Left renal cortex interstitium (tissue), 4 donors: ENCODE measurements at places on chromosomes 5 and 9.

DNA sequence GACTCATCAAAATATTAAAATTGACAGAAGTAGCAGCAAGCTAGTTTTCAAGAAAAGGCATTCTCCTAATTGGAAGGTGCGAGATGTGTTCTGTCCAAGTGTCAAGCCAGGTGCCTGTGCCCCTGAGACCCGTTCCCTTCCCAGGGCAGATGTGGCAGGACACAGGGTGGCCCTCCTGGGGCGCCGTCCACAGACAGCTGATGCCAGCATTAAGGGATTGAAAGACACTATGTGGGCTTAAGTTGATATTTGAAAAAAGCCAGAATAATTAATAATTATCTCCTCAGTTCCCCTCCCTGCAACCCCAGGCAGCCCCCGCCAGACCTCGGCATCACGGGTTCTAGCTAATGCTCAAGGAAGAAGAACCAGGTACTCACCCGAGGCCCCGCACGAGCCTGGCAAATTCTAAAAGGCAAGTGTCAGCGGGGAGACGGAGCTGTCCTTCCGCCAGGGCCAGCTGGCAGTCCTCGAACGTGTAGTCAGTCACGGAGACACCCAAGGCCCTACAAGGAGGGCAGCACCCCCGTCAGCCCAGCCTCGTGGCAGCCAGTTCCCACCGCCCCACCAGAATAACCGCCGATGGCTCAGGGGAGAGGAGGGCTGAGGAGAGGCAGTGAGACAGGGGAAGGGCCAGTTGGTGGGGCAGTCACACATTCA, 29.1 kb upstream of the SLC6A3 start:
- DNase-seq, result no peak

GRCh38 chr9:130972277-130972956, 33.4 kb upstream of the FIBCD1 start:
- DNase-seq, result no peak

DNA sequence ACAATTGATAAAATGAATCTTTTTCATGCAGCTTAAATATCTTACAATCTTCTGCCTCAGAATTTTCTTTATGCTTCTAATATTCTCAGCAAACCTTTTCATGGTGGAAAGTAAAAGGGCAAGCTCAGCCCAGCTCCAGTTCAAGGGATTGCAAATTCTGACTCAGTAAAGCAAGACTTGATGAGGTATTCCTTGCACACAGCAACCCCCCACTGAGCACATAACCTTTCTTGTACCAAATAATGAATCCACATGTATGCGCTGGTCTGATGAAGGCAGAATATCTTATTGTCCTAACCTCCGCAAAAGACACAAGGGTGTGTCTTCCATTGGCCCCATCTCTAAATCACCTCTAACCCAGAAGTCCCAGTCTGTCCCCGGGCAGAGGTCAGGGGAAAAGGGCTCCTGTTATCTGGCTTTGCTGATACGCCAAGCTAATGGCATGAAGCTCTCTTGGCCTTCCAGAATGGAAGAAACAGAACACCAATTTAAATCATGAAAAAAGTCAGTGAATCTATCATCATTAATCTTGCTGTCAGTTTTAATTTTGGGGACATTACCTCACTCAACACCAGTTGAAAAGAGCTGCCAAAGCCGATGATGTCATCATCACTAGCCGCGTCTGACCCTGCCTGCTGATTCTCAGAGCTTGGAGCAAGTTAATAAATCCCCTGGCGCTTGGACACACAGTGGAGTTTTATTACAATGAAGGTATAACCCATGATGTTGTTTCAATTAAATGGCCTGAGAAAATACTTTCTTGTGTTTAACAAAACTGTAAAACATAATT, 592.5 kb upstream of the CLINT1 start:
- DNase-seq, result no peak

- DNase-seq, result no peak
Observed at GRCh38 chr9:129580211-129580915, 40.5 kb downstream of the C9orf50 start.

GRCh38 chr5:142015781-142016533, 3.1 kb upstream of the GNPDA1 start:
- DNase-seq, result no peak

DNA sequence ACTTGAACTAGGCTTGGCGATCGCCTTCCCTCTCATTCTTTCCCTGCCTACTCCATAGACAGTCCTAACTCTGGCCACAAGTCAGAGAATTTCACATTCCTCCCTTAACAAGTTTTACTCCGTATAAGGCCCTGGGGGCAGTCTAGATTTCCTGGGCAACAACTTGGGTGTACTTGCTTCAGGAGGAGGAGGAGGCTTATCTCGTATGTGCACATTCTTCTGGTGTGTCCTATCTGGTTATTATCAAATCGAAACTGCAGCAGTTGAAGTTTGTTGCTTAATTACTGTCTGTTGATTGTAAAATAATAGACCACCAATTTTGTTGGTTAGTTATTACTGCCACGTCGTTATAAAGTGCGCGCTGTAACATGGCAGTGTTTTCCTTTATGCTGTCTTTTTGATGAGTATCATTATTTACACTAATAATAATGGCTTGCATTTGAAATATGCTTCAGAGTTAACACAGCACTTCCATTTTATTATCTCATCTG, 42.0 kb downstream of the PIP5K1B start:
- no peak for DNase-seq

DNA sequence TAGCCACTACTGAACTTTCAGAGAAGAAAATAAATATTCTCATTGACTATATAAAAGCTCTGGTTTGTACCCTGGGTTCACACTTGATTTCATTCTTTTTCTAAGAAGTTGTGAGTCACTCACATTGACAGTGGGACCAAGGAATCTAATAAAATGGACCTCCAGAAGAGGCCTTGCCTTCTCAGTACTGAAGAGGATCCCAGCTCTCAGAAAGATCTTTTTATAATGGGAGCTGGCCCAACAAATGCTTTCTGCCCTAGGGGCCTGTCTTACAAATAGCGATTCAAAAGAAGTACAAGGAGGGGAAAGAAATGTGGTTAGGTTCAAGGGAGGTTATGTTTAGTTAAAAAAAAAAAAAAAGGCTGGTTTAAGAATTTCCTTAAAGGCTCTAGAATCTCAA, 237.9 kb downstream of the ISL1 start:
- no peak for DNase-seq

DNA sequence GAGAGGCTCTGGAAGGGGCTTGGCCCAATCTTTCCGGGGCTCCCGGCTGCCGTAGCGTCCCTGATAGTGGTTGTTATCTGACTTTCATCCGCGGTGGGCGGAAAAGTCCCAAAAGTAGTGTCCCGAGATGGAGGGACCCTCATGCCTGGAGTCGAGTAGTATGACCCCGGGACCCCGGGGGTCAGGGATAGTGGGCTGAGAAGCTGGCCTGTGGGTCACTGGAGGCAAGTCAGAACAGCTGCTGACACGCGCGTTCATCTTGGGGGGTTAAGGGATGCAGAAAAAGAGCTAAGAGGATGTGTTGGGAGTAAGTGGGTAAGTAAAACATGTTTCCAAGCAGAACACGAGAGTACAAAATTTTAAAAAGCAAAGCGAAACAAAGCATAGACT, 123.4 kb downstream of the TMEM161B start:
- DNase-seq, result no peak

GRCh38 chr9:133892193-133892920, 99.8 kb downstream of the VAV2 start:
- DNase-seq, result no peak
